ENCODE measurements at places on chromosomes 3 and 15. TPM values are rescaled to one million over a fixed set of nuclear protein-coding genes. Genes with fewer than 3 reads are reported as not detected.
A peak's percentile ranks its signal among the peaks of the same experiment; 100 is the strongest.

THOC7 gene
- total RNA-seq: 104 TPM

GRCh38 chr3:187082758-187083375 lies 56.4 kb downstream of the RPL39L start:
- DNase-seq: no peak

DNA sequence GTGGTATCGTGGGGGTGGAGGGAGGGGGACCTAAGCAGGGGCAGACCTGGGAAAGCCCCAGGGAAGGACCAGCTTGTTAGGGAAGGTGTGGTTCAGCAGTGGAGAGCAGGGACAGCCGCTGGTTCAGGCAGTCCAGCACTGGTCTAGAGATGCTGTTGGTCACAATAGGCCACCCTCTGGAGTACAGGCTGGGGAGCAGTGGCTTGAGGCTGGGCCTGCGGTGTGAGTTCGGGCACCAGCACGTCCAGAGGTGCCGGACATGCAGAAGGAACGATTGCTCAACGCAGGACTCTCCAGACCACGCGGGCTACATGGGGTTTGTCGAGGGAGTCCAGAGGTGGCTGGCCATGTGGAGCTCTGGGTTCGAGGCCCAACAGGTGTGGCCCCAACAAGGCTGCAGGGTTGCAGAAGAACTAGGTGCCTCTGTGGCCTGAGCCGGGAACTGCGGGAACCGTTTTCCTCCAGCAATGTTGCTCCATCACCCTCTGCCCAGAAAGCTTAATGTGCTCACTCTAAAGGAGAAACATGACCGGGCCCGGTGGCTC lies 143.9 kb downstream of the APBA2 start:
- DNase-seq: no peak

- no peak for DNase-seq
Measured at GRCh38 chr3:126517986-126518778, 609 bp upstream of the UROC1 start.

GRCh38 chr15:28228096-28228495 lies 93.9 kb downstream of the HERC2 start:
- no peak for DNase-seq

GRCh38 chr3:46416125-46416810 lies 9.2 kb downstream of the CCRL2 start:
- no peak for DNase-seq

- DNase-seq: no peak
Measured at GRCh38 chr15:74170071-74170844, 3.3 kb upstream of the ISLR start.

DNA sequence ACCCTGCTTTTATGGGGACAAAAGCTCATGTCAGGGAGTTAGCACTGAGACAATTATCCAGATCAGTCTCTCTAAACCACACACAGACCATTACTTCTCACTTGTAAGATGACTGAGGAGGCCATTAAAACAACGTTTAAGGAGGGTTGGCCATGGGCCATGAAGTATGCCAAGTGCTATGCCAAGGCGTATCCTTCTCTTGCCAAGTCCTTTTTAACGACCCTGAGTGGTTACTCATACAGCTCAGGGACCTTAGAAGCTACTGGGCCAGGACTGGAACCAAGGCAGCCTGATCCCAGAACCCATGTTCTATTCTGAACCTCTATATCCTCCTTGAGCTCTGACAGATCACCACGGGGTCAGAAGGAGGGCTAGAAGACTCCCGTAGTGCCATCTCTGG lies 50.0 kb downstream of the NMNAT3 start:
- no peak for DNase-seq

CAMKV gene
- total RNA-seq: not detected

DNA sequence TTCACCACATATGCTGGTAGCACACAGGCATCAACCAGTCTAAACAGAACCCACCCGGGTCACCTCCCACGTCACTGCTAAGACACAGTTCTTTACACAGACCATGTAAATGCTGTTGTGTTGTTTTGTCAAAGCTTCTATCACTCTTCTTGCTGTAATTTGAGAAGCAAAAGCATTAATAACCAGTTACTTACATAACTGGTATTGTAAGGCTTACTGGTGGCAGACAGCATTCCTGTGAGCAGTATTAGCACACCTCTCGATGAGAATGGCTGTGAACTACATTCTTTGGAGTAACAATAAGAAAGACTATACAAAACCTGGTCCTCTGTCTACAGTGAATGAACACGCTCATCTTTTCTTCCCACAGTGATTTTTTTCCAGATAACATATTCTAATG lies 479.2 kb downstream of the LPP start:
- peak; percentile 92 for DNase-seq

DNA sequence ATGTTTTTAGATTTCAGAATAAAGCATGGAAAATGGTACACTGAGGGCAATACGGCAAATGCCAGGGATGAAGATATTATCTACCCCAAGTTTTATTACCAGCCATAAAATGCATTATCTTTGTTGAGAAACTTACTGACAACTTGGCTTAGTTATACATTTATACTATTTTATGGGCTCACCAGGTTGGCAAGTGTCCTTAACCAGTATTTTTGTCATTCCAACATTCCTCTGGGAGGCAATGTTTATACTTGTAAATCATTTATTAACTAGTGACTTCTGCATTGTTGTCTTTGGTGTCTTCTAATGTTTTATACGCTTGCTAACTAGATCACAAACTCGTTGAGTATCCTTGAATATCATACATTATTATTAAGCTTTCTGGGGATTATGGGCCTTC lies 18.0 kb upstream of the ADGRG7 start:
- no peak for DNase-seq

HRH1 gene
- total RNA-seq: 9.2 TPM

DNA sequence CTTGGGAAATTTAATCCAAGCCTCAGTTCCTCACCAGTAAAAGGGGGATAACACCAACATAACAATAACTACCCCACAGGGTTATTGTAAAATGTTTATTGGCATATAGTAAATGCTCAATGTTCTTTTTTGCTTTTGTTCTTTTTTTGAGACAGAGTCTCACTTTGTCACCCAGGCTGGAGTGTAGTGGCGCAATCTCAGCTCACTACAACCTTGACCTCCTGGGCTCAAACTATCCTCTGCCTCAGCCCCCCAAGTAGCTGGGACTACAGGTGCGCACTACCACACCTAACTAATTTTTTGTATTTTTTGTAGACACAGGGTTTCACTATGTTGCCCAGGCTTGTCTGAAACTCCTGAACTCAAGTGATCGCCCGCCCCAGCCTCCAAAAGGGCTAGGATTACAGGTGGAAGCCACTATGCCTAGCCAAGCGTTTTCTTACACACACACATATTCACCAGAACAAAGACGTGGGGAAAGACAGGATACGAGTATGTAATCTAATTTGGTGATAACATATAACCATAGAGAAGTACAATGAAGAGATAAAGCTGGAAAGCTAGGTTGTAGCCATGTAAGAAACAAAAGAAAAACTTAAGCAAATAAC lies 11.7 kb downstream of the STAG1 start:
- no peak for DNase-seq

GATA2 gene
- 29.0 TPM for total RNA-seq

GRCh38 chr15:41573396-41573795 lies 14.4 kb downstream of the TYRO3 start:
- DNase-seq: no peak

GRCh38 chr15:39265261-39265660 lies 315.6 kb upstream of the THBS1 start:
- no peak for DNase-seq

DNA sequence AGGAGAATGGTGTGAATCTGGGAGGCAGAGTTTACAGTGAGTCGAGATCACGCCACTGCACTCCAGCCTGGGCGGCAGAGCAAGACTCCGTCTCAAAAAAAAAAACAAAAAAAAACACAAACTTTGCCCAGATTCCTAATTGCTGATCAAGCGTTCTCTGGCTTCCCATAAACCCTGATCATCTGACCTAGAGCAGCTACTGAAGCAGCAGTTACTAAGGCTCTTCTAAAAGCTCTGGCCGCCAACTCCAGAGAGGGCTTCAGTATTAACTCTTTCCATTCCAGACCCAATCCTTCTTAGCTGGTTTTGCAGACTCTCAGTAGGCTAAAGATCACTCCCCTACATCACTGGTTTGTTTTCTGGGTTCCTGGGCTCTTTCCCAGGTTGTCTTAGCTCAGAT lies 201.6 kb downstream of the IGSF11 start:
- DNase-seq: no peak

- DNase-seq: no peak
Measured at GRCh38 chr3:13274551-13275332, 145.4 kb downstream of the NUP210 start.

GRCh38 chr3:71153713-71154112 lies 429.8 kb downstream of the FOXP1 start:
- no peak for DNase-seq

DNA sequence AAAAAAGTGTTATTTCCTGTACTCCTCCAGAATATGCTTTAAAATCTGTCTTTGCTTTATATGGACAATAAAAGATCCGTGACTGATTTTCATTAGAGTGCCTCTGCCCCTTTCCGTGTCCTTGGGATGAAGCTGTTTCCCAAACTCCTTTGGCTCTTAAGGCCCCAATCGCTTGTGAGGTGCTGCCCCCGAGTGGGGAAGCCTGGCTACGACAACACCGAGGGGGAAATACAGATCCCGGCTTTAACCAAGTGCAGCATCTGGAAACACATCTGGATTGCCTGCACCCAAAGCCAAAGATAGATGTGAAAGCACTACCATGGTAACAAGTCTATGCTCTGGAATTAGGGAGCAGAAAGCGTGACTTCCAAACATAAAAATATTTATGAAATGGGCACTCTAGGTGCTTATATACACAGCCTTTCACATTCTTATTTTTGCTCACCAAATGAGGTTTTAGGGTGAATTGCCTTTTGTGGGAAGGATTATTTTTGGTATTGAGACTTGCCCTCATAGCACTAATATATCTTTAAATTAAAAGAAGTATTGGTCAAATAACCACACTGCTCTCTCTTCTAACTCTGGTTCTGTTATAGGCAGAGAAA lies 40.6 kb upstream of the ADCY5 start:
- peak; percentile 60 for DNase-seq

AP2M1 gene
- total RNA-seq: 586 TPM

- no peak for DNase-seq
Measured at GRCh38 chr3:100480081-100480480, 12.3 kb upstream of the TMEM45A start.

GRCh38 chr15:42085721-42086120 lies 8.6 kb downstream of the PLA2G4D start:
- no peak for DNase-seq

GRCh38 chr3:101719604-101720185 lies 4.7 kb upstream of the CEP97 start:
- no peak for DNase-seq

- no peak for DNase-seq
Measured at GRCh38 chr3:152147748-152148147, 121.0 kb upstream of the MBNL1 start.

- DNase-seq: no peak
Measured at GRCh38 chr3:58585994-58586393, 8.8 kb upstream of the FAM107A start.

- no peak for DNase-seq
Measured at GRCh38 chr3:50444213-50444612, 59.2 kb downstream of the CACNA2D2 start.

FBXL2 gene
- 18.5 TPM for total RNA-seq

GRCh38 chr3:174769171-174769570 lies 90.0 kb upstream of the NAALADL2 start:
- DNase-seq: no peak

CHL1 gene
- total RNA-seq: not detected

DNA sequence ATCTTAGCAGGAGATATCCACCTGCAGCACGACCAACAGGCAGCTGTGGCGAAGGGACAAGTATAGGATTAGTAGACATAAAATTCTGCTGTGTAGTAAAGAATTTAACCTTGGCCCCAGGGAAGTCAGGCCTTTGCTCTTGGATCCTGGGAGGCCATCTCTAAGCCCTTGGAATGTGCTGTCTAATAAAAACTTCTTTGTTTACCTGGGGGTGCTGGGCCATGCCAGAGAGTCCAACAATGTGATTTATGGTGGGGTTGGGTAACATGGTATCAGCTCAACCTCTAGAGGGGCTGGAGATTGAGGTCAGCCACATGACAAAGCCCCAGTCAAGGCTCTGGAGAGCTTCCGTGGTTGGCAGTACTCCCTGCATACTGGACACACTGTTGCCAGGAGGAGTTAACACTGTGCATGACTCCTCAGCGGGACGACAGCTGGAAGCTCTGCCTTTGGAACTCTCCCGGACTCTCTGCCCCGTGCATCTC lies 52.4 kb downstream of the HEG1 start:
- no peak for DNase-seq

DNA sequence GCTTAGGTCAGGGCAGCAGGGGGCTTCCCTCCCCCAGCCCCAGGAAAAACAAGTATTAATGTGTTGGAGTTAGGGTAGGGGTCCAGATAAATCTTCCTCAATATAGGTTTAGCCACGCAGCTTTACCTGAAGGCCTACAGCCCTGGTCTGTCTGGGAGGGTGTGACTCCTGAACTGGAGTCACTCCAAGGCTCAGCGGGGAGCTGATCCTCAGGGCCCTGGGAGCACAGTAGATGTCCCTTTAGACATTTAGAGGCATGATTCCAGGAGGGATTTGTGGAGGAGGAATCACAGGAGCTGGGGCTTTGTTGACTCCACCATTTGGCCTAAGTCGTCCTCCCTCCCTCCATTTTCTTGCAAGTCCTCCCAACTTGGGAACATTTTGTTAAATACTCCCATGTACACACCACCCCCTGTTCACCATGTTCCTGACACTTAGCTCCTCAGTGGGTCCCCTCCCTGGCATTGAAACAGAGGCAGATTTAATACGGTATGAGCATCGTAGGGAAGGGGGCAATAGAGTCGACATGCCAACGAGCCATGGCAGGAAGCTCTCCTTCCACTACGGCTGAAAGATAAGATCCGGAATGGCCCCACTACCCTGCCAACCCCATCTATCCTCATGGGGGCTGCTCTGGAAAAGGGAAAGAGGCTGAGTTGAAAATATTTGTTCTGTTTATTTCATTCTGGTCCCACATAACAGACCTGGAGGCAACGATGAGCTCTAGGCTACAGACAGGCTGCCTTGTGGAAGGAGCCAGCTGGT lies 69.0 kb upstream of the LARS2 start:
- no peak for DNase-seq

LRTM1 gene
- total RNA-seq: not detected

Data from PC-9 (cell line).